ENCODE measurements at places on chromosomes 3 and 15.

GRCh38 chr3:84978843-84979242 lies 20.1 kb downstream of the CADM2 start:
- DNase-seq: no peak

- no peak for DNase-seq
Measured at GRCh38 chr3:97917813-97918536, 54.3 kb downstream of the RIOX2 start.

- no peak for DNase-seq
Measured at GRCh38 chr3:5304789-5305683, 117.5 kb downstream of the EDEM1 start.

DNA sequence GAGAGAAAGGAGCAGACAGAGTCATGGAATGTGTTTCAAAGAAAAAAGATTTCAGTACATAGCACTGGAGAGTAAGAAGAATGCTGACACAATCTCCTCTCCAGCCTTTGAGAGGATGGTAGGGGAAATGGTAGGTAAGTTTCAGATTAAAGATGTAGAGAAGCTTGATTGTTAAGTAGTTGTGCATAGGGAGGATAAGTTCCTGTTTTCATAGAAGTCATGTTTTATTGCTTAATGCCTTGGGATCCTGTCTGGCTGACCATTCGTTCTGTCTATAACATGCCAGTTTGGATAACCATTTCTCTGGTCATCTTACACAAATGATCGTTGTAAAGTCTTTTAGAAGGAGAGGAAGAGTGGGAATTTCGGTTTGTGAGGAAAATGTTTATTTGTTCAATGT lies 95.7 kb upstream of the IGSF10 start:
- DNase-seq: no peak

DNA sequence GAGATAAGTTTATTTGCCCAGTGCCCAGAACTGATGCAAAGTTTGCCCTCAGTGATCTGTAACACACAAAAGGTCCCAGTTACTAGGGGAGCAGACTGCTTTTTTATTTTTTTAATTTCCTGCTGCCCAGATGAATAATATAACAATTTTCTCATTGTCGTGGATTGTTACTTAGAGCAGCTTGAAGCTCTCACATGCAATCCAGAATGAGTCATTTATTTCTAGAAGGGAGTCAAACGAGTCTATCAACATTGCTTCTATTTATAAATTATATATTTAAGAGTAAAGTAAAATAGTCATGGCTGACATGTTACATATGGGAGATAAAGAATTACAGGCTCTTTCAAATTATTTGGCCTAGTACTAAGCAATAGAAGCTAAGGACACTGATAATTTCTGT lies 41.3 kb downstream of the MEIS2 start:
- DNase-seq: no peak

- no peak for DNase-seq
Measured at GRCh38 chr15:64515196-64515595, 54.8 kb downstream of the ZNF609 start.

DNA sequence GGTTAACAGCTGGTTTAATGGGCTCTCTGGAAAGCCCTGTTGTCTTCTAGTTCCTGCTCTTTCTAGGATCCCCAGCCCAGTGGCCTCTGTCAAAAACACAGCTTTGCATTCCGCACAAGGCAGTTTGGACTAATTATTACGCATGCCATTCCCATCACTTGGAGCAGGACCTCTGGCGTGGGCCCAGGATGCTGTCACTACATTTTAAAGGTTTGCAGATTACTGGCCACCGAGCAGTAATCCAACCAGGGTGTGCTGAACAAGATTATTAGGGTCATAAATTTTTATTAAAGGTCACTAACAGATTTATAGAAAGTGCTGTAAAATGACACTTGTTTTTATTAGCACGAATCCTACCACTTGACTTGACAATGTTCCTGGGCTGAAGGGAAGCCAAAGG lies 143.6 kb upstream of the SLC6A11 start:
- no peak for DNase-seq

- DNase-seq: no peak
Measured at GRCh38 chr15:48472756-48473155, 141.5 kb downstream of the DUT start.

- peak; percentile 46 for DNase-seq
Measured at GRCh38 chr15:67107014-67107812, 41.8 kb downstream of the SMAD3 start.

GRCh38 chr15:91116113-91117067 lies 16.3 kb downstream of the SV2B start:
- DNase-seq: no peak

DNA sequence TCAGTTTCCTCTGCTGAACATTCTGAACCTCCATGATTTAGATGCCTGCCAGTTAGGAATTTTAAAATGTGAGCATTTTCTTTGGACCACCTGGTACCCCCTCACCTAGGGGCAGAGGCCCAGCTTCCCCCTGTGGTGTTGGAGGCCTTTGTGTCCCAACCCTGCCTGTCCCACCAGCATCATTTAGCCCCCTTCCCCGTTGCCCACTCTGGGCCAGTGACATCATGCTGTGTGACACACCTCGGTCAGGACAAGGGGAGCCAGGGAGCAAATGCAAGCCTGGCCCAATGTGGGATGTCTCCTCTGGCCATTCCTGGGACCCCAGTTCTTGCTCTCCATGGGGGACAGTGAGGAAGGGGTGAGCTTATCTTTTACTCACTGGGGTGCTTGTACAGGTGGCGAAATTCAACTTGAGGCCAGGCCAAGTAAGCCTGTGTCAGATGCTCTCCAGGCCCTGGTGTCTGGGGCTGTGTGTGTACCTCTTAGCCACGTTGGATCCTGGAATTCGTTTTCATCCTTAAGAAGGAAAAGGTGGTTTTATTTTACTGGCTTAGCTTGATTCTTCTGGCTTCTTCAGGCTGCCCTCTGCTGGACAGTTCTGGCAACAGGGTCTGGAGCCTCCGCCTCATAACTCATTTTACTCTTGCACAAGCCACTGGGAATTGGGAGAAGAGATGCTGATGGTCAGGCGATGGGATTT lies 49.7 kb upstream of the MYZAP start:
- DNase-seq: peak; percentile 13

DNA sequence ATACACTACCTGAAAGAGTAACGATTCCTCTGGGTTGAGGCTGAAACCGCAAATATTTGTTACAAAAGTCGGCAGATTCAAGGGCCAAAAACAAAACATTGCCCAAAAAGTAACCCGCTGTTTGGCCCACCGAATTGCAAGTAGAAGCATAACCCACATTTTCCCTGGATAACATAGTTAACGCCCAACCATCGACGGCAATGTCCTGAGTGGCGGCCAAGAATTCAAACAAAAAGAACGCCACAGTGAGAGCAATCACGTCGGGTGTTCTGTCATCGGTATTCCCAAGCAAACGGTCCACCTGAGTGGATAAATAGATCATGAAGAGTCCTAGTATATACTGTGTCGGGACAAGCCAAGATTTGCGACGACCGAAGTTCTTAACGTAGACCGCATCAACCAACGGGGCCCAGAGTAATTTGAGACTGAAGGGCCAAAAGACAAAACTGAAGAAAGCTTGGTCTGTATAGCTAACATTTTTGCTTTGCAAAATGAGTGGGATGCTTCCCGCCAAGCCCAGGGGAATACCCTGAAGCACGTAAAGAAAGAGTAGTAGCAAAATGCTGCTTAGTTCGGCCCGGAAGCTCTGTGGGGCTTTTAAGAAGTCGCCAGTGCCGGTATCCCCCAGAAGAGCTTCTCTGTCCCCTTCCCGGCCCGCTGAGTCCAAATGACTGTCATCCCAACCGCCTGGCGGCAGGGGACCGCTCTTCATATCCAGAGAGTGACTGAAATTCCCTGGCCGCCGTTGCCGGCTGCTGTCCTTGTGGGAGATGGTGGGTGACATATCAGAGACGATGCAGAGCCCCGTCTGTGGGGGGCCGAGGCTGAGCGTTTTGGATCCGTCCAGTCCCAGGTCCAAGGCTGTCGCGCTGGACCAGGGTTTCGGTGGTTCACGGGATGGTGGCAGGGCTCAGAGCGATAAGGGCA lies 750 bp downstream of the SLC33A1 start:
- DNase-seq: no peak

DNA sequence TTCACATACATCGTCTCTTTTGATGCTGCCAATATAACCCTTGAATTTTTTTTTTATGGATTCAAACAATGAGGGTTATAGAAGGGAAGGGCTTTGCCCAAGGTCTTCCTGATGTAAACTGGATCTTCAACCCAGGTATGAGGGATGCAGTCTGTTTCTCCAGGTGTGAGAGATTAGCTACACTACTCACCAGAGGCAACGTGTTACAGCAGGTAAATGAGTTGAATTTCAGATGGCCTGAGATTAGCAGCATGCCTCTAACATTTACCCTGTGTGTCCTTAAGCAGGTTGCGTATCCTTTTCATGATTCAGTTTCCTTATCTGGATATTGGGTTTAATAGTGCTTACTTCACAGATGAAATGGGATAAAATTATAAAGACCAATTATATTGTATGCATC lies 1.9 kb downstream of the RTP4 start:
- DNase-seq: no peak

GRCh38 chr3:46481636-46482035 lies 16.1 kb upstream of the RTP3 start:
- no peak for DNase-seq

DNA sequence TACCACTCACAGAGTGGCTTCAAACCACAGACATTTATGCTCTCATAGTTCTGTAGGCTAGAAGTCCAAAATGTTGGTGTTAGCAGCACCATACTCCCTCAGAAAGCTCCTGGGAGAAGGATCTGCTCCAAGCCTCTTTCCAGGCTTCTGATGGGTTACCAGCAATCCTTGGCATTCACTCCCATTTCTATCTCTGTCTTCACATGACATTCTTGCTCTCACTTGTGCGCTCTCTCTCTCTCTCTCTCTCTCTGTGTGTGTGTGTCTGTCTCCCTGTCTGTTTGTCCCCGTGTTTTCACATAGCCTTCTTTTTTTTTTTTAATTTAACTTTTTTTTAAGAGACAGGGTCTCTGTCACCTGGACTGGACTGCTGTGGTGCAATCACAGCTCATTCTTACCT lies 26.3 kb downstream of the CDAN1 start:
- no peak for DNase-seq

- no peak for DNase-seq
Measured at GRCh38 chr3:30354513-30354912, 251.9 kb upstream of the TGFBR2 start.

- no peak for DNase-seq
Measured at GRCh38 chr3:143203848-143204247, 84.3 kb downstream of the CHST2 start.

GRCh38 chr3:113094337-113095221 lies 103.8 kb downstream of the GTPBP8 start:
- no peak for DNase-seq

GRCh38 chr3:70973558-70973957 lies 610.0 kb downstream of the FOXP1 start:
- no peak for DNase-seq

- no peak for DNase-seq
Measured at GRCh38 chr15:89441295-89441812, 55.0 kb downstream of the RHCG start.

GRCh38 chr3:193716150-193716549 lies 123.1 kb downstream of the OPA1 start:
- no peak for DNase-seq

DNA sequence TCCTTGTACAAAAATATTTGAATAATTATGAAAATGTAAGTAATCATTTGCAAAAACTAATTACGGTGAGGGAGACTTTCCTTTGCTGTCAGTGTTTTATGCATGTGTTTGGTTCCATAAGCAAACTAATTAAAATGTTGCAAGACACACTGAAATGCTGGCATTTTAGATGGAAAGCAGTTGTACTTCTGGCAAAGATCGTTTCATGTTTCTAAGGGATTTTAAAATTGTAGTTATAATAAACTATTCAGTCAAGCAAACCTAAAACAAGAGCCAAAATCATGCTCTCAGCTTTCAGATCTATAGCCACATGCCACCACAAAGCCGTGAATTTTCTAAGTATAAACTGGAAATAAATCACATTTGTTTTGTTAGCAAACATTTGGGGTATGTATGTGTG lies 240.1 kb upstream of the ZNF385D start:
- no peak for DNase-seq

GRCh38 chr15:90564051-90564450 lies 34.3 kb downstream of the CRTC3 start:
- no peak for DNase-seq

DNA sequence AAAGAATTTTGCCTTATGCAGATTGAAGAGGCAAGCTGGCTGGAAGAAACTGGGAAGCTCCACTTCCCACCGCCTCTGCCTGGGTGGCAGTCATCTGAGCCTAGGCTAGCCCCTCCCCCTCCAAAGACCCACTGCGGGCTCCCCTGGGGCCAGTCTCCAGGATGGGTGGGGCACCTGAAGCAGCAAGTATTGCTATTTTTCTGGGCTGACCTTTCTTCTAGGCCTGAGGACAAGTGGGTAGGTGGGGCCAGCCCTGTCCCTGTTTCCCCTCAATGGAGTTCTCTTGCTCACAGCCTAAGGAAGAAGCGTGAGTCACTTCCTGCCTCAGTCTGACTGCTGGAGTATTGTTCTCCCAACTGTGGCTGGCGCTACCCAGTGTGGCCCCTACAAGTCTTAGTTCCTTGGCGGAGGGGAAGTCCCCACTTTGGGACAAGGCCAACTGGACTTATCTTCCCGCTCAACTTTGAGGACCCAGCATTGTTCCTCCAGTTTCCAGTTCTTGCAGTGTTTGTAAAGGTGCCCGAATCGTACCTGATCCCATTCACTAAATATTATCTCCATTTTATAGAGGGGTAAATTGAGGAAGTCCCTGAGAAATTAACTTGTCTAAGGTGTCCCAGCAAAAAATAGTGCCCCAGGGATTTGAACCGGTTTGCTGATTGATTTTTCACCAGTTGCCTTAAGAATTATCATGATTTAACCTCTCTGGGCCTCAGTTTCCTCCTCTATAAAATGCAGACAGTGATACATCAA lies 1.4 kb downstream of the FURIN start:
- DNase-seq: peak; percentile 29

DNA sequence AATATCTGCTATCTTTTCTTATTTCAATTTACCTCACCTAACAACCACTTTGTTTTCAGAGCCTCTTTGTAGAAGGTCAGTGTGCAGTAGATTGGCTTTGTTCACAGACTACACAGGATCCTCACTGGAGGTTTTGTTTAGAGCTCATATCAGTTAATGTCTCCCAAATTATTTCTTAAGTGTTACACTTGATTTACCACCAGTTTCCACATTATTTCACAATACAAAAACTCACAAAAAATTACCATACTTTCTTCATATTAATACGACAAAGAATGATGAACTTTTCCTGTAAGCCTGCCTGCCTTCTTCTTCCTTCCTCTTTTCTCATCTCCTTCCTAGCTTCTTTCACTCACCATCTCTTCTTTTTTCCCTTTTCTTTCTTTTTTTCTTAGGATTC lies 133.3 kb downstream of the ALCAM start:
- DNase-seq: no peak

DNA sequence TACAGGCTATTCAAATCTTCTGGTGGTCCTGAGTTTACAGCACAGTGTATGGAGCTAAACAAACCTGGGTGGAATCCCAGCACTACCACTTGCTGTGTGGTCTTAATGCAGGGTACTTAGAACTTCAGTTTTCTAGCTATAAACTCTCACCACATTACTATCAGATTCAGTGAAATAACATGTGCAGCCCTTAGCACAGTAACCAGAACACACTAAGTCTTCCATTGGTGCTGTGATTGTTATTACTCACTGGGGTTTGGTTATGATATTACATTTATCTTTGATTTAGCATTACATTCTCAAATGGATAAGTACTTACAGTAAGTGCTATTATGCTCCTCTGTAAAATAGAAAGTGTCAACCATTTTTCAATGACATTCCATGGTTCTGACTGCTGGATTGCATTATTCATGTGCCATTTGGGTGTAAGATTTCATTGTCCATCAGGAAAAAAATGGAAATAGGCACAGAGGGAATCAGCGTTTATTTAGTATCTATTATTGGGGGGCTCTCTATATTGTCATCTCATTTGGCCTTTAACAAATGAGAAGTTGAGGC lies 81.9 kb downstream of the PDE8A start:
- DNase-seq: no peak

GRCh38 chr3:115930922-115931321 lies 307.6 kb downstream of the GAP43 start:
- DNase-seq: no peak

All from NK-92 treated with Interleukin-12 subunit alpha and Interleukin-12 subunit beta, amount 100 ng/mL, for 24 hours (cell line).